Sigmoid colon (tissue), 7 donors: ENCODE measurements at places on chromosomes 1 and 21. TPM values are rescaled to one million over a fixed set of nuclear protein-coding genes. Genes with fewer than 3 reads are reported as not detected.

DNA sequence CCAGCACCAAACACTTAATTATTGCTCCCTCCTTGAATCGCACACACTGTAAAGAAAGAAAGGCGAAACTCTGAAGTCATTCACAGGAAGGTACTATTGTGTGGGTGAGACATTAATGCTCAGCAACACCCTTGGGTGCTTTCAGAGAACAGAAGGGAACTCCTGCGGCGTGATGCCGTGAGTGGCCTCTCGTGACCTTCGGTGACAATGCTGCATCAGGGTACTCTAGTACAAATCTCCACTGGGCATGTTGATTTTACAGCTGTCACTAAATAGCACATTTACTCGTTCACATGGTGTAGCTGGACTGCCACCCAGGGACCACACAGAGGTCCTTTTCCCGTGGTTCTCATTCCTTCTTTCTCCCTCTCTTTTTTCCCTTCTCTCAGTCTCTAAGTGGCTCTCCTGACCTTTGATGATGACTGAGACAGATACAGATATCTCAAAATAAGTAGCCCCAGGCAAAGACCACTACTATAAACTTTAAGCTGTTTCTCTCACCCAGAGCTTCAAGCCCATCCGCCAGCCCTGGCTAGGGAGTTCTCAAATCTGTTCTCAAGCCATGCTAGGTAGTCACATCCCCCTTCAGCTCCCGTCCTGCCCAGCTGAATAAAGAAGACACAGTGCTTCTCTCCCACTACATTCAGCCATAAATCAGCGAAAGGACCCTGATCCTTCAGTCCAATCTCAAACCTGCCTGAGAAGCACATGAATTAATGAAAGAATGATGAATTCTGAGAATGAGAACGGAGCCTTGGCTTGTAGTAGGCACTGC lies 223.4 kb upstream of the FMN2 start:
- H3K4me3 ChIP-seq = no peak overlapping the region
- no peak for DNase-seq
- H3K27me3 ChIP-seq = no peaks in the 10 kb centered on the region
- no peaks in the 10 kb centered on the region for H3K36me3 ChIP-seq
- no peak overlapping the region for H3K27ac ChIP-seq

DNA sequence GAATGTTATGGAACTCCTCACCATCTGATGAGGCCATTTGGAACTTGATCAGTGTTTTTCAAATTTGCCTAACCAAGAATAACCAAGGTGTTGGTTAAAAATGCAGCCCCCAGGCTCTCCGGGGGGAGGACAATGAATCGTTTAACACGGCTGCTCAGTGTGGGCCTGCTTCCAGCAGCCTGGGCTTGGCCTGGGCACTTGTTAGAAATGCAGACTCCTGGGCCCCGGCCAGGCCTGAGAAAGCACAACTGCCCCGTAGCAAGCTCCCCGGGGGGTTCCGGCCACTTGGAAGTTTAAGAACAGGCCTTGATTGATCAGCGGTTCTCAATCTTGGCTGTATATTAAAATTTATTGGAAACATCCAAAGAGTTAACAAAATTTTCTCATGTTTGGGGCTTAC lies 22.8 kb upstream of the C2CD2 start:
- DNase-seq = no peak
- H3K36me3 ChIP-seq = no peaks in the 10 kb centered on the region
- no peak overlapping the region for H3K4me3 ChIP-seq
- no peak overlapping the region for H3K27ac ChIP-seq
- H3K27me3 ChIP-seq = no peaks in the 10 kb centered on the region

DNA sequence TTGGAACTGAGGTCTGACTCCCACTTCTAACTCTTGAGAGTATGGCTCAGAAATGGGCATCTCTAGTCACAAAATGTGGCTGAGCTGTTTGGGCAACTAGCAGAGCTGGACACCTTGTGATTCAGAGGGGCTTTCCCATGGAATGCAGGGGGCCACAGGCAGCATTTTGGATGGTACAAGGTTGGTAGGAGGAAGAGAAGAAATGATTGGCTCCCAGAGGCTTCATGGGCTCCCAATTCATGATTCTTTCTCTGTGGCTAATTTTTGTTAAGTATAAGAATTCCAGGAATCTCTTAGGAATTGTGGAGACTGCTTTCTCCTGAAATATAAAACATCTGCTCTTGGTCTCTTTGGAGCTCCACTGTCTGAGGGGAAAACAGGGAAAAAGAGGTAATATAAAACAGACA lies 49.7 kb downstream of the PBX1 start:
- peaks cover 97% of the 10 kb centered on the region for H3K4me1 ChIP-seq
- no peak for DNase-seq
- no peak overlapping the region for H3K27ac ChIP-seq
- no peaks in the 10 kb centered on the region for H3K36me3 ChIP-seq
- no peaks in the 10 kb centered on the region for H3K27me3 ChIP-seq

GRCh38 chr1:24327891-24328290 lies 8.7 kb downstream of the GRHL3 start:
- no peaks in the 10 kb centered on the region for H3K36me3 ChIP-seq
- H3K4me3 ChIP-seq = no peak overlapping the region
- DNase-seq = no peak
- no peaks in the 10 kb centered on the region for H3K4me1 ChIP-seq

GRCh38 chr1:160814316-160814715 lies 18.3 kb downstream of the LY9 start:
- DNase-seq = no peak
- H3K4me1 ChIP-seq = no peaks in the 10 kb centered on the region
- no peak overlapping the region for H3K4me3 ChIP-seq
- H3K27me3 ChIP-seq = no peaks in the 10 kb centered on the region

DNA sequence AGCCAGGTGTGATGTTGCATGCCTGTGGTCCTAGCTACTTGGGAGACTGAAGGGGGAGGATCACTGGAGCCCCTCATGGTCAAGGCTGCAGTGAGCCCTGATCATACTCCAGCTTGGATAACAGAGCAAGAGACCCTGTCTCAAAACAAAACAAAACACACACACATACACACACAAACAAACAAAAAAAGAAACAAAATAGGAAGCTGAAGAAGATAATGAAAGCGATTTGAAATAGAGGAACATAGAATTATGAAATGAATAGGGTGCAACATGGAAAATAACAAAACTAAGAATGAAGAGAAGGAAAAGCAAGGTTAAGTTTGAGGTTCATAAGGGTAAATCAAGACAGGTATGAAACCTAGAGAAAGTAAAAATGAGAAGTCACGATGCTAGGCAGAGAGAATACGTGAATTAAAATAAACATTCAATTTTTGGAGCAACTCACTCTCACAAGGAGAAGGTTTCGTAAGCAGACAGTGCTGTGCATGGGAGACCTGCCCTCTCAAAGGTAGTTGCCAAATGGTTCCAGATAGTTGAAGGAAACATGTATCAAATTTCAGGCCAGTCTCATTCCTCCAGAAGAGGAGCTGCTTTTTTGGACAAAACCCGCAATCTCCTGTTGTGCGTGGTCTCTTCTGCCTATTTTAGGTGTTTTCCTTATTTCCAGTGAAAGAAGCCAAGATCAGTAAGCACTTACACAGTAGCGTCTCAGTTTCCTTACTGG lies 3.3 kb downstream of the CD46 start:
- DNase-seq = no peak
- no peaks in the 10 kb centered on the region for H3K27me3 ChIP-seq
- H3K4me3 ChIP-seq = no peak overlapping the region
- peaks cover 50% of the 10 kb centered on the region for H3K4me1 ChIP-seq
- peaks cover 14% of the 10 kb centered on the region for H3K36me3 ChIP-seq

DNA sequence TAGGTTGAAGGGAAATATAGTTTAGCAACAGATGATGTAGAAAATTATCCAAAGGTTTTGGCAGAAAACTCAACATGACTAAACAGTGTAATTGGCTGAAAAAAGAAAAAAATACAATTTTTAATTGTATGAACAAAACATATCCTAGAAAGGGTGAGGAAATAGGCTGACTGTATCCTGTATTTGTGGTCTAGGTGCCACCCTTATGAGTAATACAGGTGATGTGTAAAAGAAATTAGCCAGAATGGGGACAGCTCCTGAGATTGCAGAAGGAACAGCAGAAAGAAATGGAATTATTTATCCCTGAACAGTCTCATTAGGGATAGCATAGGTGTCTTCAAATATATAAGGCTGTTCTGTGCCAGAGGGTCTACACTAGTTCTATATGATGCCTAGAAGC lies 24.6 kb downstream of the DNASE2B start:
- H3K27ac ChIP-seq = no peak overlapping the region
- H3K4me1 ChIP-seq = no peaks in the 10 kb centered on the region
- no peaks in the 10 kb centered on the region for H3K27me3 ChIP-seq
- no peaks in the 10 kb centered on the region for H3K36me3 ChIP-seq

DNA sequence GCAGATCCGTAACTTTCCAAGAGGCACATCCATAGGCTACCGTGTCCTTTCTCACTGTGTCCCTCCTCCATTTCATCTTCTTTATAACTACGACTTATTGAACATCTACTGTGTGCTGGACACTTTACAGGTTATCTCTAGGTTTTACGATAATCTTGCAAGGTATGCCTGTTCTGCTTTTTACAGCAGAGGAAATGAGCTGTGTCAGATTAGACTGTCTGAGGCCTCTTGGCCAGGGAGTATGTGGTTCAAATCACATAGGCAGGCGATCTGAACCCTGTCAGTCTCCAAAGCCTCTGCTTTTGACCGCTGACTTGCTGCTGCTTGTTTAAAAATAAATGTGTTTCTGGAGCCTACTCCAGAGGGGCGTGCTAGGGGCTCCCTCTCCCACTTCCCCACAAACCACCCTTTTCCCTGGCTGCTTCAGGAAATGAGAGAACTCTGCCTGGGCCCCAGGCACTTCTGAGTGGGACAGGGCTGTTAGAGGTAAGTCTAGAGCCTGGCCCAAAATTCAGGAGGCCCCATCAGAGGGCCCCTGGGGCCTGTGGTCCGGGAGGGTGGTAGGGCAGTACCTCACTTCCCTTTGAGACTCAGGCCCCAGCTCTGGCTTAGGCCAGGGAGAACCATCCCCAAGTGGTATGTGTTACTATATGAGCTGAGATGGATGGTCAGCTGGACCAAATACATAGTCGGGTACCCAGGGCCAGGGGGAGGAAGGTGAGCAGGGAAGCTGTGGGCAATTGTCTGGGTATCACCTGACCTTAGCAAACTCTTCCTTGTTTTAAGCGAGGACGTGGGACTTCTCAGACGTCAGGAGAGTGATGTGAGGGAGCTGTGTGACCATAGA lies 4.4 kb downstream of the PSEN2 start:
- no peaks in the 10 kb centered on the region for H3K36me3 ChIP-seq
- no peaks in the 10 kb centered on the region for H3K27me3 ChIP-seq
- no peak overlapping the region for H3K4me3 ChIP-seq
- no peak for DNase-seq

- H3K4me1 ChIP-seq = peaks cover 21% of the 10 kb centered on the region
- H3K27me3 ChIP-seq = no peaks in the 10 kb centered on the region
- H3K4me3 ChIP-seq = no peak overlapping the region
- DNase-seq = no peak
- H3K36me3 ChIP-seq = no peaks in the 10 kb centered on the region
Observed at GRCh38 chr1:109977657-109978378, 6.7 kb upstream of the AHCYL1 start.

DNA sequence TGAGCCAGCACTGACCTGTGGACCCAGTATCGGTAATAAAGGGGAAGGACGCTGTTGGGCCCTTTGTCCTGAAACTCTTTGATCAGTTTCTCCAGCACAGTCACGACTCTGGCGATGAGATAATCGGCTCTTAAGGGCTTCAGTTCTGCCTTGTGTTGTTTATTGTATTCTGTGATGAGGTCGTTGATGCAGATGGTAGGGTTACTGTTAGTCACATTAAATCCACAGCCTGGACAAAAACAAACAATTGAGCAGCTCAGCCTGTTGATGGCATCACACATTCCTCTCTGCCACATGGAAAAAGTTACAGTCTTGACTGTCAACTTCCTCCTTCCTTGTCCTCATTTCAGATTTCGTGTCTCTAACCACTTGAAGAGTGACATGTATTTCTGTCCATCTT lies 57.6 kb downstream of the SIM2 start:
- no peak overlapping the region for H3K4me3 ChIP-seq
- no peaks in the 10 kb centered on the region for H3K4me1 ChIP-seq
- H3K27ac ChIP-seq = no peak overlapping the region
- H3K27me3 ChIP-seq = no peaks in the 10 kb centered on the region

DNA sequence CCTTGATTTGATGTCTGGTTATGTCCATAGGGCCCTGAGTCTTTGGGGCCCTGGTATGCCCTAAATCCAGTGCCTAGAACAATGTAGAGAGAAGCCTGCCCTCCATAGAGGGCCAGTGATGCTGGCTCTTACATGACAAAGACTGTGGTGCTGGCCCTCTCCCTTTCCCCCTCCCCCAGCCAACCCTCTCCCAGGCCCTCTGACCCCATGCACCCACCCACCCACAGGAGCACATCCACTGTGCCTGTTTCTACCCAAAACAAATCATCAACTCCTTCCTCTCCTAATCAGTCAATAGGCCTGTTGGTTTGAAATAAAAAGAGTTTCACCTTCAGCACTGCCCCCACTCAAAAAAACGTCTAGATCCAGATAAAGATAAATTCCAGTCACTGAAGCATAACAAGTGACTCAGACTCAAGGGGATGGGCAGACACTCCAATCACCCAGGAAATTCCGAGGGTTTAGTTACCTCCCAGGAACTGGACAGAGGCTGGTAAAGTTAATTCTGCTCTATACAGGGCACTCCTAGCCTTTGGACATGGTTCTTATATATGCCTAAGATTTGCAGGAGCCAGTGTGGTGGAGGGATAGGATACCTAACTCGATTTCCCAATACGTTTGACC lies 144.8 kb upstream of the VANGL1 start:
- no peaks in the 10 kb centered on the region for H3K4me1 ChIP-seq
- no peak for DNase-seq
- H3K27ac ChIP-seq = no peak overlapping the region
- no peaks in the 10 kb centered on the region for H3K36me3 ChIP-seq
- H3K4me3 ChIP-seq = no peak overlapping the region

The RAB7B gene
- 2.1 TPM for polyA plus RNA-seq

The BRINP3 gene
- polyA plus RNA-seq = 3.7 TPM

The ANGPTL3 gene
- not detected for polyA plus RNA-seq

The MFSD2A gene
- 26.5 TPM for polyA plus RNA-seq

The PLA2G2A gene
- 1,282 TPM for polyA plus RNA-seq

The LCE6A gene
- polyA plus RNA-seq = 2.4 TPM

The LCE1F gene
- not detected for polyA plus RNA-seq

The MCOLN2 gene
- 6.0 TPM for polyA plus RNA-seq

The PCP4L1 gene
- polyA plus RNA-seq = 2.3 TPM
